Stimulated activated CD4-positive, alpha-beta T cell treated with anti-CD3 and anti-CD28 coated beads, TNF-alpha, amount 100 ng/mL, for 4 hours (primary cell): ENCODE measurements at places on chromosomes 3 and 15.

DNA sequence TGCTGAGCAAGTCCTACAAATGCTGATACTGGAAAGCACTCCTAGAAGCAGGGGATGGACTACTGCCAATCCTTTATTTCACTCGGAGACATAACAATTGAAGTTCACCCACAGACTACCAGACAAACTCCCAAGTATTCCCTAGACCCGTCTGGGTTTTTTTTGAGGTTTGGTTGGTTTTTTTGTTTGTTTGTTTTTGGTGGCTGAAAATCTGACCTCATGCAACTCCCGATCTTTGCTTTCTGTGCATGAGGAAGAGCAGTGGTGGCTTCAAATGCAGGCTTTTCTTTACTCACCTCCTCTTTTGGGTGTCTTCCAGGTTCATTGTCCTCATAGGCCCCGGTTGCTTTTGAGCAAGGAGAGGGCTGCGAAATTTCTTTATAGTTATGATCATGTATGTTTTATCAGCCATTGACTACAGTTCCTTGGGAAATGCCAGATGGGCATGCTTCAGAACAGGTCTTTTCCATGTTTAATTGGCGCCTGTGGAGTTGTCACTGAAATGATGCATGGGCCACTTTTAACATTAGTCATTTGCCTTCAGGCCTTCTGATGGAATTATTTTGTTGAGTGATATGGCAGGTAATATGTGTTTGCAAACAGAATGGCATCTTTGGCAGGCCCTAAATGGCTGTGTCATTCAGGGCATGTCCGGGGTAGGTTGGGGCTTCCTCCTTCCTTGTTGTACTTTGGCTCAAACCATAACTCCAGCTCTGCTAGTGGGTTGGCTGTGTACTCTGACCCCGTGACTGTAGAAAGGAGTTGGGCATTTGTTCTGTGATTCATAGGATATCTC, 81.3 kb upstream of the ZBED2 start:
- DNase-seq = no peak

- no peak for DNase-seq
Observed at GRCh38 chr3:179760944-179761343, 108.1 kb downstream of the USP13 start.

DNA sequence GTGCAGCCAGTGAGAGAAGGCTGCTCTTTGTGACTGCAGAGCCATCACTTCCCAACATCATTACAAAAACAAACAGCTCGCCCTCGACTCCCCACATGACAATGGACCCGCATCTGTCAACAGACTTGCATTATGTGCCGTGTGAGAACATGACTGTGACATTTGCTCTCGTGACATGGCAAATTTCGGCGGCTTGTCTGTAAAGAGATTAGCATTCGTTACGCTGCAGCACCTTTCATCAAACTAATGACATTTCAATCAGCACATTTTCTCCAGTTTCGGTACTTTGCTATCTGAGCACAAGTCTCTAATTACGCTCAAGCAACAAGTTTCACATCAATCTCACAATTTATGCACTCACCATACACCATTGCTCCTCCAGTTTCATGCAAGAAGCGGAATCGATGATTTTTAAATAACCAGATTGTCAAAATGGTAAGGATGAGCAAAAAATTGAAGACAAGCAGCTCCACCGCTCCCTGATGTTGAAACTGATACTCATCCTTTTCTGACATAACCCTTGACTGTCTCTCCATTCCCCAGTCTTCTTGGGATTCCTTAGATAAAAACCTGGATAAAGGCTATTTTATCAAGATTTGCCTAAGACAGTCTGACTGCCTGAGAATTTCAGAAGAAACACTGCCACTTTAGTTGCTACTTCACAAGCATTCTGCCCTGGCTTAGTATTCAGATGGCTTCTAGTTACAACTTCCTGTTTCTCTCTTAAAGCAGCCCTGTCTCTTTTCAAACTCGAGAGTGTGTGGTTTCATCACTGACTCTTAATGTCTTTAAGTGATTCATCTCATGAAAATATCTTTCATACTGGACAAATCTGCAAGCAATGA, at the start of gene SLC9A9:
Gene SLC9A9 (minus strand): TSS at position 682 of the 845 bp plus-strand sequence. CDS start 146 bp downstream, at position 536.
- no peak for DNase-seq

DNA sequence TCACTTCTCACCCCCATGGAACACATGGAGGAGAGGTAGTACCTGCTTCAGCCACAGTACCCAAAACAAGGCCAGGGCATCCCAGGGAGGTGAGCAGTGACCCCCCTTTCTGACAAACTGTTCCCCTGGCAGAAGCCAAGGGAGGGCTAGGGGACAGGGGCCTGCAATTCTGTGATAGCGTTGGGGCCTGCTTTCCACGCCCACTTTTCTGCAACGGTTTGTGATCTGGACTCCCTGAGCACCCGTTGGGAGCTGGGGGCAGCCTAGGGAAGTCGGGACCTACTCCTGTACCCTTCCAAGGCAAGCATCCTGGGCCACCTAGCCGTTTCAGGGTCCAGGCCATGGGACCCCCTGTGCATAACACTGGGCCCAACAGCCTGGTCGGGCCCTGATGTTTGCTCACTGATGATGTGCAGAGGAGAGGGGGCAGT, 996 bp upstream of the DNAJA4 start:
- no peak for DNase-seq

DNA sequence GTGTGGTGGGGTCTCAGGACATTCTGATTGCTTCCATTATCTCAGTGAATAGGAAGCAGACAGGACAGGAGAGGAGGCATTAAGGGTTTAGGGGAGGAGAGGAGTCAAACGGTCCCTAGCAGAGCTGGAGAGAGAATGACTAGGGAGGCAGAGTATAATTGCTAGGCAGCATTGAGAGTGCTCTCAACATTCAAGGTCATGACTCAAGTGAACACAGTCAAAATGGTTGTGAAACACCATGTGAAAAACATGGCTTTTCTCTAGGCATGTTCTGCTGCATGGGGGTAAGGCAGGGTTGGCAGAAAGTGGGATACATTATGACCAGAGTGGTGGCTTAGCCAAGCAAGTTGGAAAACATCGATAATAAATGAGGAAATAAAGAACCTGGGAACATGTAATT, 19.5 kb upstream of the HRH1 start:
- no peak for DNase-seq

DNA sequence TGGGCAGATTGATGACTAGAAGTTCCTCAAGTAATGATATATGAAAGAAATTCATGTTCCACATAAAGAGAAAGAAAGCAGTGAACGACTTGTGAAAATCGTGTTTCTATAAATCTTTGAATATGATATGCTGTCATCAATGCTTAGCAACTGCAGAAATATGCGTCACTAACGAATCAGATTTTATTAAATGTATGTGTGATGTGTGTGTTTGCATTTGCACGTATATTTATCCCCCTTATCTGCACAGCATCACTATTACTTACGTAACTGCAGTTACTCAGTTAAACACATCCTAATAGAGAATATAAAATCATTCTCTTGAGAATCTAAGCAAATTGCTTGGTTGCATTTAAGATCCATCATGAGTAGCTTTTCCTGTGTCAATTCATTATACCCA, 468.6 kb downstream of the FGF12 start:
- no peak for DNase-seq

DNA sequence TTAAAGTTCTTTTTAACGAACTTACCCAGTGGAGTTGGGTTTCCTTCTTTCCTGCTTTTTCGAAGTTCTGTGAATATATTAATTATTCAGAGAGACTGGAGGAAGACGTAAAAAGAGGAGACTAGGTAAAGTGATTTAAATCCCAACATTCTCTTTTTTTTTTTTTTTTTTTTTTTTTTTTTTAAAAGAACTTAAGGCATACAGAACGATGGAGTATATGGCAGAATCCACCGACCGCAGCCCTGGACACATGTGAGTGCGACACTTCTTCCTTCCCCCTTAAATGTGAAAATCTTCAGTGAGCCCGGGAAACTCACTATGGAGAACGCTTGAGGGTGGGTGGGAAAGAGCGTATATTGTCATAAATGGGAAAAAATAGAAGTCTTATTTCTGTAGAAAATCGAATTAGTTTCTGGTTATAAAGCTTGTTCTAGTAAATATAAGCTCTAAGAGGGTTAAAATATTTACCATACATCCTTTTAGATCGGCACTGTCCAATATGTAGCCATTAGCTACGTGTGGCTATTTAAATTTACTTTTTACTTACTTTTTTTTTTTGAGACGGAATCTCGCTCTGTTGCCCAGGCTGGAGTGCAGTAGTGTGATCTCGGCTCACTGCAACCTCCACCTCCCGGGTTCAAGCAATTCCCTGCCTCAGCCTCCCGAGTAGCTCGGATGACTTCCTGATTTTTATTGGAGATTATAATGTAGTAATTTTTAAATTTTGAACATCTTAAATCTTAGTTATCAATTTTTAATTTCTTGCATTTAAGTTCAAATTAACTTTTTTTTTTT, 892 bp downstream of the NMD3 start:
- no peak for DNase-seq

DNA sequence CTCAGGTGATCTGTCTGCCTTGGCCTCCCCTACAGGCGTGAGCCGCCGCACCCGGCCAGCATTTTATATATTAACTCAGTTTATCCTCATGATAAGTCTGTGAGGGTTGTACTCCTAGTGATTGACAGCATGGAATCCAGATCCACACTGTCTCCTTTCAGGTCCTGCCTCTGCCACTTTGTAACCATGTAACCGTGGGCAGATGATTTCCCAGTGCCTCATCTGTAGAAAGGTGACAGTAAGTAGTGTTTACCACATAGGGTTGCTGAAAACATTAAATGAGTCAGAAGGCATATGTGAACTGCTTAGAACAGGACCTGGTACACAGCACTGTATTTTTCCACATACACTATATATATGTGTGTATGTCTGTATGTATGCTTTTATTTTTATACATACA, 2.4 kb downstream of the FYTTD1 start:
- DNase-seq = no peak

DNA sequence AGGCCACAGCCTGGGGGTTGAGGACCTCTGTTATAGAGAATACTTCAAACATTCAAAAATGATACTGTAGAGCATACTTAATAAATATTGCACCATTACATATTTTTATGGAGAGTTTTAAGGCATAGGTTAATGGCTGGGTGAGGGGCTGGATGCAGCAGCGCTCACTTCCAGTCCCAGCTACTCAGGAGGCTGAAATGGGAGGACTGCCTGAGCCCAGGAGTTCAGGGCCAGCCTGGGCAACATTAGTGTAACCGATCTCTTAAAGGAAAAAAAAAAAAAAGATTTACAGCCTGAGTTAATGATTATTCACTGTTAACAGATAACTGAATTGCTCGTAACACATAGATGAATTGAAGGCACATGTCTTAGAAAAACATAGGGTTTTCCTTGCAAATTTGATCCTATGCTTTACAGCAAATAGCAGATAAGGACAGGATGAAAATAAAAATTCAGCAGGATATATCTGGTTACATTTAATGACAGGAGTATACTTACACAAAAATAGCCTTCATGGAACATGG, 282.9 kb downstream of the TBC1D5 start:
- no peak for DNase-seq

- DNase-seq = no peak
Observed at GRCh38 chr3:71563827-71564226, 19.7 kb downstream of the FOXP1 start.

DNA sequence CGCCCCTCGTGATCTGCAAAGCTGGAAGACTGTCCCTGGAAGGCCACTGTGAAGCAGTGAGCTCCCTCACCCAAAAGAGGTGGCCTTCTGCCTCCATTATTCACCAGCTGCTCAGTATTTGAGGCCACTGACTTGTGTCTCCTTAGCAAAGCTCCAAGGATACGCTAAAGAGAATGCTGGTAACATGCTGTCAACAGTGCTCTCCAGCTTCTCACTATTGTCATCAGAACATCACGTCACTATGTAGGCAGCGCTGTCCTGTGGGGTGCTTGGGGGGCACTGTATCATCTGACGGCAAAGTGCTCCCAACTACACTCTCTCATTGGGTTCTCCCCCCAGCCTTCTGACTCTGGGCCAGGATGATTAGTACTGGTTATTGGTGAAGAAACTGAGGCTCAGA, 14.3 kb downstream of the ITIH4 start:
- no peak for DNase-seq

GRCh38 chr15:74502301-74502700, 38.7 kb upstream of the ARID3B start:
- DNase-seq = no peak

DNA sequence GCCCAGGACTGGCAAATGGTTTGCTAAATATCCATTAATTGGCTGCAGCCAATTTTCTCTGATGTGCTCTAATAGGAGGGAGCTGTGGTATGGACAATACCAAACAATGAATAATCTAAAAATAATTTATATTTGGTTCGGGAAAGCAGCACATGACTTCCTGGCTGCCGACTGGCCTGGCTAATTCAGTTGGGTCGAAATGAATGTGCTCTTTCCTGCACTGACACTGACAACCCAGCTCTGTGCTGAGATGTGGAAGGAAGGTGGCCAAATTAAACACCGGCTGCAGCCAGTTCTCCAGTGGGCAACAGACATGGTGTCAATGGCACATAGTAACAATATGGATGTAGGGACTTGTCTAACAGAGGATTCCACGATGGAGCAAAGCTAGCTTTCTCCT, 21.1 kb upstream of the COLQ start:
- no peak for DNase-seq

GRCh38 chr3:56339671-56340070, 128.6 kb downstream of the ERC2 start:
- DNase-seq = no peak

- DNase-seq = no peak
Observed at GRCh38 chr3:70607469-70607868, 295.0 kb upstream of the MDFIC2 start.

DNA sequence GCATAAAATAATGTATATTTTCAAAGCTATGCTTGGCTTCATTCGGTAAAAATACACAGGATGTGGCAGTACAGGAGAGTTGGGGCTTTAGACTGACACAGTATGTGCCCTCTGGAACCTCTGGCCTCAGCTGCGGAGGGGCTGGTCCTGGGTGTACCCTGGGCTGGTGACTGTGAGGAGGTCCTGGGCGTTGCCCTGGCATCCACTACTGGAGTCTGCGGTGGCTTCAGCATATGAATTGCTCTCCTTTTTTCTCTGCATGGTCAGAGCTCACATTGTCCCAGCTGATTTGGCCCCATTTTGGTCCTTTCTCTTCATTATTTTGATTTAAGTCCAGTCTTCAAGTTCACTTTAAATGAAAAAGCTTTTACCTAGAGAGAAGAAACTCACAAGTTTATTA, 40.5 kb upstream of the CORO2B start:
- no peak for DNase-seq

GRCh38 chr3:28019740-28020139, 221.7 kb upstream of the CMC1 start:
- no peak for DNase-seq

DNA sequence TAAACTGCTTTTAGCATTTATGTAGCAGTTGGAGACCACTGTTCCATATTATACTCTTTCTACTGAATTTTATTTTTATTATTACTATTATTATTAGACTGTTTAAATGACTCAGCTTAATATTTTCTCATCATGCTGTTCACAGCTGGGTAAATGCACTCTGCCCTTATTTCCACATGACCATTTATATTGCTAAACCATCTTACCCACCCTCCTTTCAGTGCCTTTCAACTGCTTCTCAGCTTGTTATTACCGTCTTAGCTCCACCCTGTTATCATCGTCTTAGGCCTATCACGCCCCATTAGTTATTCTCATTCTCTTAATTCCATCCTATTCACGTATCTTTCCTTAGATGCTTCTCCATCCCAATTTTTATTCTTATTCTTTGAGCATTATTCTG, 212.6 kb downstream of the GAP43 start:
- no peak for DNase-seq

- no peak for DNase-seq
Observed at GRCh38 chr3:140440446-140440845, 237.4 kb upstream of the TRIM42 start.

- DNase-seq = no peak
Observed at GRCh38 chr3:47042231-47042791, 62.8 kb downstream of the NBEAL2 start.
